ENCODE measurements at places on chromosomes 1 and 21.

- DNase-seq = no peak
These were observed 250.5 kb downstream of the NRIP1 start for GRCh38 chr21:14814282-14814681.

DNA sequence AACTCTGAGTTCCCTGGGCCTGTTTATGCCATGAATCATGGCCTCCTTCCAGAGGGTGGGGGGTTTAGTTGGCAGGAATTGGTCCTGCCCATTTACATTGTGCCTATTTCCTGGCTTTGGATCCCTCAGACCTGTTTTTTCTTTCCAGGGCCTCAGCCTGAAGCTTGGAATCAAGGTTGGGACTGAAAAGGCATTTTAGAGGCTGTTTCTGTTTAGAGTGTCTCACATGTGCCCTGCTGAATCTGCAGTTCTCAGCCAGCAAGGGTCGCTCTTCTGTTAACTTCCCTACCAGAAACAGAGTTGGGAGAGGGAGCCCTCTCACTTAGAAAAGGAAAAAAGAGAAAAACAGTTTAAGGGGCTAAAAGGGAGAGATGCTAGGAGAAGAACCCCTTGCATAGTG is 191.1 kb downstream of the PTPRC start:
- DNase-seq = no peak

- DNase-seq = no peak
These were observed 12.9 kb downstream of the MTR start for GRCh38 chr1:236808005-236808404.

- DNase-seq = no peak
These were observed 20.7 kb downstream of the C1QB start for GRCh38 chr1:22673486-22674409.

GRCh38 chr1:109024646-109025045 is 17.3 kb downstream of the WDR47 start:
- DNase-seq = no peak

GRCh38 chr1:64309431-64309831 is 106.0 kb downstream of the UBE2U start:
- no peak for DNase-seq

GRCh38 chr1:54810153-54810942 is 9.2 kb upstream of the TTC22 start:
- peak; percentile 53 for DNase-seq

- no peak for DNase-seq
These were observed 20.0 kb upstream of the SYT6 start for GRCh38 chr1:114173680-114174079.

GRCh38 chr1:228231189-228231588 is 23.3 kb downstream of the OBSCN start:
- DNase-seq = no peak

- DNase-seq = no peak
These were observed 2.3 kb upstream of the EPS8L3 start for GRCh38 chr1:109765896-109766615.

- DNase-seq = no peak
These were observed 436.3 kb downstream of the PTPRU start for GRCh38 chr1:29672416-29673227.

GRCh38 chr1:104329278-104329677 is 579.6 kb downstream of the AMY1C start:
- DNase-seq = no peak

DNA sequence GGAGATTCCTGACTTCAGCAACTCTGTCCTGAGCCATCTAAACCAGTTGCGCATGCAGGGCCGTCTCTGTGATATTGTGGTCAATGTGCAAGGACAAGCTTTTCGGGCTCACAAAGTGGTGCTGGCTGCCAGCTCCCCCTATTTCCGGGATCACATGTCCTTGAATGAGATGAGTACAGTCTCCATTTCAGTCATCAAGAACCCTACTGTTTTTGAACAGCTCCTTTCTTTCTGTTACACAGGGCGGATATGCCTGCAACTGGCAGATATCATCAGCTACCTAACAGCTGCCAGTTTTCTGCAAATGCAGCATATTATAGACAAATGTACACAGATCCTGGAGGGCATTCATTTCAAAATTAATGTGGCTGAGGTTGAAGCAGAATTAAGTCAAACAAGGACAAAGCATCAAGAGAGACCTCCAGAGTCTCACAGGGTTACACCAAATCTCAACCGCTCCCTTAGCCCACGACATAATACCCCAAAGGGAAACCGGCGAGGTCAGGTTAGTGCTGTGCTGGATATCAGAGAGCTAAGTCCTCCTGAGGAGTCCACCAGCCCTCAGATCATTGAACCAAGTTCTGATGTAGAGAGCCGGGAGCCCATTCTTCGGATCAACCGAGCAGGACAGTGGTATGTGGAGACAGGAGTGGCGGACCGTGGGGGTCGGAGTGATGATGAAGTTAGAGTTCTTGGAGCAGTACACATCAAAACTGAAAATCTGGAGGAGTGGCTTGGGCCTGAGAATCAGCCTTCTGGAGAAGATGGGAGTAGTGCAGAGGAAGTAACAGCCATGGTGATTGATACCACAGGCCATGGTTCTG is 2.3 kb downstream of the ZBTB37 start:
- DNase-seq = peak; percentile 37

- no peak for DNase-seq
These were observed 319.8 kb downstream of the HMCN1 start for GRCh38 chr1:186054003-186054402.
